Stimulated activated CD4-positive, alpha-beta T cell treated with anti-CD3 and anti-CD28 coated beads, Interleukin-15, amount 100 ng/mL, for 48 hours (primary cell): ENCODE measurements at places on chromosomes 16 and 17.

DNA sequence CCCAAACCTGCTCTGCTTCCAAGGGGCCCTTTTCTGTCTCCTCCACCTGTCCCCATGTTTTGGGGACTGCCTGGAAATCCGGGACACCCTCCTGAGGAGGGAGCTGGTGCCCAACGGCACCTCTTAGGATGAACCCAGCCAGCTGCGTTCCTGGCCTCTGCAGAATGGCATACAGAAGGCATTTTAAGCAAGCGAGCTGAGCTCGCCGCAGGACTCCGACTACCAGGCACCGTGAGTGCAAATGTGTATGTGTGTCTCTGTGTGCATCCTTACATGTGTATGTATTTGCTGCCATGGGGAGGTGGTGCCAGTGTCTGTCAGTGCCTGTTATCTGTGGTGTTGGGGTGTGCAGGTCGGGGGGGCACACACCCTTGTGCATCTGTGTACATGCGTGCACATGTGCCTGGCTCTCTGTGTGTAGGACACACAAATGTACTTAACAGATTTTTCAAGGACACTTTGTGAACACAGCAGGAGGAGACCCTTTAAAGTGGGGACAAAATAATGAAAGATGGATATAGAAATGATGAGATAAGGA, 39.3 kb downstream of the ABAT start:
- no peak for DNase-seq

GRCh38 chr17:72569148-72569946, 448.5 kb downstream of the SOX9 start:
- DNase-seq, result no peak

- DNase-seq, result no peak
These were observed 315.2 kb downstream of the FOXL1 start for GRCh38 chr16:86893506-86893905.

DNA sequence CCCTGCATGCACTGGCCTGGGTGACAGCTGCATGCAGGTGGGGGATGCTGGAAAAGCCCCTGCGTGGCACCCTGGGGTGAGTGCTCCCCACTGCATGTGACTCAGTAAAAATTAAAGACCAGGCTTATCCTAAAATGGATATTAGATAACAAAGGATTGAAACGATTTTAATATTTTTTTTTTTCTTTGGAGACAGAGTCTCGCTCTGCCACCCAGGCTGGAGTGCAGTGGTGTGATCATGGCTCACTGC, 334.9 kb downstream of the C16orf95 start:
- DNase-seq, result no peak

DNA sequence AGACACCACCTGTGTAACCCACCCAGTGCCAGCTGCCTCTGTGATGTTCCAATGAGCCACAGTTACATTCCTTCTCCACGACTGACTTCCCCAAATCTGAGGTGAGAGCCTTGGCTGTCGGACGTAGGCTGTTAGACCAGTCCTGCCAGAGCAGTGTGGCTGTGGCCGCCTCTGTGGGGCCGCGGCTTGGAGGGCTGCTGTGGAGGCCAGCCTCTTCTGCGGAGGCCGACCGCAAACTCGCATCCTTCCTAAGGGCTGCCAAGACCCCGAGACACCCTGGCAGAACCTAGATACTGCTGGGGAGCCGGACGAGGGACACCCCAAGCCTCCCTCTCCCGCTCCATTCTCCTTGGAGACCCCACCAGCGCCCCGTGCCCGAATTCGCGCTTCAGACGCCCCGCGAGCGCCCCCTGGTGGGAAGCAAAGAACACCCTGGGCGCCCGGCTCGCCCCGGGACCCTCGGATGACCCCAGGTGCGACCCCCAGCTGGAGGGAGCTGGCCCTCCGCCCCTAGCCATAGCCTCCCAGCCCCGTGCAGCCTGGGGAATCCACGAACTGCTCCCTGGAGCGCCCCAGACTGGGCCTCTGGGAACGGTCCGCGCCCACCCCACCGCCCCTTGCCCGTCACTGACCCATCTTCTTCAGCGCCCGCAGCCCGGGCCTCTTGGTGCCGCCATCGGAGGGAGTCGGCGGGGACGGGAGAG, 547 bp downstream of the PLCD3 start:
- DNase-seq, result peak; percentile 40

DNA sequence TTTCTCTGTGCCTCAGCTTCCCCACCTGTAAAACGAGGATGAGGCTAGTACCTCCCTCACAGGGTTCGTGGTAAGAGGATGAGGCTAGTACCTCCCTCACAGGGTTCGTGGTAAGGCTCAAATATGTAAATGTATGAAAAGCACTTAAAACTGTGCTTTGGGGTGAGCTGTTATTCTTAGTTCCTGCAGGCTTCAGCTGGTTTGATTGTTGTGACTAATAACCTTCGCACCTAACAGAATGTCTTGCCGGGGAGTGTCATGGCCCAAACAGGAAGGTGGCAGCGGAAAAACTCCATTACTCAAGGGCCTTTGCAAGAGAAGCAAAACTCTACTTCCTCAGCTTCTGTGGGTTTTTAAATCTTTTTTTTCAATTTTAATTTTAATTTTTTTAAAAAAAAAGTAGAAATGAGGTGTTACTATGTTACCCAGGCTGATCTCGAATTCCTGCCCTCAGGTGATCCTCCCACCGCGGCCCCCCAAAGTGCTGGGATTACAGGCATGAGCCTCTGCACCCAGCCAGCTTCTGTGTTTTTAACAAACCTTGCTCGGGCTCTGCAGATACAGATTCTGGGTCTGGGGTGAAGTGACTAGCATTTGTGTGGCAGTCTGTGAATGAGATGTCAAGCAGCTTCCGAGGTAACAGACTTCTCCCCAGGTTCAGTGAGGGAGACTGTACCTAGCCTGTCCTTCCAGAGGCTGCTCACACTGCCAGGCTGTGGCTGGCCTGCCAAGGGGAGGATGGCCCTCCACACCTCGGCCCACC, 103.0 kb downstream of the RAB11FIP4 start:
- peak; percentile 57 for DNase-seq

DNA sequence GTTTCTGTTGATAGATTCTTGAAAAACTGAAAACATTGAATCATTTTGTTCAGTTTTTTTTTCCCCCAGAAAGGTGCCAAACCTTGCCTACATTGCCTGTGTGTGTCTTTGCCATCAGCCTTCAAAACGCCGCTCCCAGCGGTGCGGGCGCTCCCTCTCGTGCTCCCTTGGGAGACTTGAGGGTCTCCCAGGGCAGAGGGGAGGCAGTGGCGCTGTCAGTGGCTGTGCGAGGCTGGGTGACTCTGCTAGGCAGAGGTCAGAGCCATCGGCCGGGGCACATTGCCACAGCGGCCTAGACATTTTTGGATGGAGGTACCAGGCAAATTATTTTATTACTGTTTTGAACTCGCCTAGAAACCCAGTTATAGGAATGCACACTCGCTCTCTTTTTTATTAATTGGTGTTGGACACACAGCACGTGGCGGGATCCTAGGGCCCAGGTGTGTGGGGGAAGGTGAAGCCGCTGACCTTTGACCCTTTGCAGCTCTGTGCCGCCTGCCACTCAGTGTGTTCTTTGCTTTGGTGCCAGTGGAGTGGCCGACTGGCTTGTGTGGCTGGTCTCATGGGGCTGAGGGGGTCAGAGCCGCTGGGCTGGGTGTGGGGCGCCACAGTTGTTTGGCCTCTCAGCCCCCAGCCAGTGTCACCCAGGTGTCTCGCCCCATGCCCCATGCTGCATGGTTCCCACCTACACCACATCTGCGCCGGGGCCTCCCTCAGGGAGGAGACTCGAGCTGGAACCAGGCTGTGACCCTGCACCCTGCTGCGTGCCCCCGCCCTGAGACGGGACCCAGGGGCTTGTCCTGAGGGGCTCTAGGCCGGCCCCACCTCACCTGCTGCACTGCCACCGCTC, 115.7 kb downstream of the BANP start:
- no peak for DNase-seq

DNA sequence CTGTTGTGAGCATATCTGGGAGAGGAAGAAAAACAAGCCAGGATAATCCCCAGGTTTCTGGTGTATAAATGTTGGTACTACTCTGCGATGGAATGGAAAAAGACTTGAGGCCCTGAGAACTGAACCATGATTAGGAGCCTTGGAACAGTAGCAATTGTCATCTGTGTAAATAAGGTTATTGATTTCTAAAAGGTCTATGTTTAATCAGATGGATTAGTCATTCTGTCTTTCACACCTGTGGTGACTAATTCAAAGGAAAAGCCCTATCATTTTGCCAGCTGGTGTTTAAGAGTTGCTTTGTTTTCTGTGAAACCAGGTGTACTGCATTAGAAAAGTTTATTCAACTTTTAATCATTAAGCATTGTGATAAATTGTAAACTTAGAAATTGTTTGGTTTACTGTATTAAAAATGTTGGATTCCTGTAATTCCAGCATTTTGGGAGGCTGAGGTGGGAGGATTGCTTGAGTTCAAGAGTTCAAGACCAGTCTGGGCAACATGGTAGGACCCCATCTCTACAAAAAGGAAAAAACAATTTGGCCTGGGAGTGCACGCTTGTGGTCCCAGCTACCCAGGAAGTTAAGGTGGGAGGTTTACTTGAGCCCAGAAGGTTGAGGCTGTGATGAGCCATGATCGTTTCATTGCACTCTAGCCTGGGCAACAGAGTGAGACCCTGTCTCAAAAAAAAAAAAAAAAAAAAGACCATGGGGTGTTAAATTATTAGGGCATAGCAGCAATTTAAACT, 29.0 kb upstream of the KPNB1 start:
- no peak for DNase-seq

DNA sequence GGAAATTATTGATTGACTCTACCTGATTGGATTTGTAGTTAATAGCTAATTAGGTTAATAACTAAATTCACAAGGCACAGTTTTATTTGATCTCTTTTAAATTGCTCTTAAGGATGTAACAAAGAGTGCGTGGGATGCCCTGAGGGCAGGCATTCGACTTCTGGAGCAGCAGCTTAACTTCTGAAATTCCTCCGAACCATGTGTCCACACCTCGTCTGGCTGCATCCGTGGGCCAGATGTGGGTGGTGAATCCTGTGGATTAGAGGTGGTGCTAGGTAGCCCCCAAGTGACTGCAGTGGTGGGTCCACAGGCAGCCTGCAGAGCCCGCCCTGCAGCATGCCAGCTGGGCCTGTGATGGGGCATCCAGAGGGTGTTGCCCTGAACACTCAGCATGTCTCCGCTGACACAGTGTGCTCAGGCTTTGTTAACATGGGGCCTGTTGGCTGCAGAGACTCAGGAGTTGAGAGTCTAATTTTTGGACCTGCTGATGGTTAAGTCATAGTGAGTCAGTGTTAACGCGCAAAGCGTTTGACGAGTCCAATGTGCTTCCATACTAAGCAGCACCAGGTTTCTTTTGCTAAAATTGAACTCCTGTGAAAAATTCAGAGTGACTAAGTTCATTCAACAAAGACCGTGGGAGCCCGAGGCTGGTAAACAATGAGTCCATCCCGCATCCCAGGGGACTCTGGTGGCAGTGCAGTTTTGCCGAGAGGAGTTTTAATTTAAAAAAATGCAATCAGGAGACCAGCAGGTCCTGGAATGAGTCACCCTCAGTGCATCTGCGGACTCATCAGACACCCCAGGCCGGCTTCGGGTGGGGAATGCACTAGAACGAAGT, 3.8 kb upstream of the NPB start:
- no peak for DNase-seq

DNA sequence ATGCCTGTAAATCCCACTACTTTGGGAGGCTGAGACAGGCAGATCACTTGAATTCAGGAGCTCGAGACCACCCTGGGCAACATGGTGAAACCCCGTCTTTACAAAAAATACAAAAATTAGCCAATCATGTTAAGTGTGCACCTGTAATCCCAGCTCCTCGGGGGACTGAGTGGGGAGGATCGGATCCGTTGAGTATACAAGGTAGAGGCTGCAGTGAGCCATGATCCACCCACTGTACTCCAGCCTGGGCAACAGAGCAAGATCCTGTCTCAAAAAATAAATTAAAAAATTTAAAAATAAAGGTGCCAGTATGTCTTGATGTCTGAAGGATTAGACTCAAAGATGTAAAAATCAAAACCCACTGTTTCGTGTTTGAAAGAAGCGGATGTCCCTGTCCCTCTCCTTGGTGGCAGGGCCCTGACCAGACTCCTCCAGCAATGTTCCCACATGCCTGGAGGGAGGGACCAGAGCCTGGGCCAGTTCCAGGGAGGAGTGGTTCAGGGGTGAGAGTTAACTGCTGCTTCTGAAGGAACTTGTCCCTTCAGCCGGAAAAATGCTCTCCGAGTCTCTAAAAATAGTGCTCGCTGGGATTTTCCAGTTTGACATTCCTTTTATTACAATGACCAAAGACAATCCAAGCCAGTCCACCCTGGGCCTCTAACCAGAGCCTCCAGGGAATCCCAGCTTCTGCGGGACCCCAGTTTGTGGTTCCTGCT, 9.4 kb upstream of the CMTM4 start:
- DNase-seq, result no peak

DNA sequence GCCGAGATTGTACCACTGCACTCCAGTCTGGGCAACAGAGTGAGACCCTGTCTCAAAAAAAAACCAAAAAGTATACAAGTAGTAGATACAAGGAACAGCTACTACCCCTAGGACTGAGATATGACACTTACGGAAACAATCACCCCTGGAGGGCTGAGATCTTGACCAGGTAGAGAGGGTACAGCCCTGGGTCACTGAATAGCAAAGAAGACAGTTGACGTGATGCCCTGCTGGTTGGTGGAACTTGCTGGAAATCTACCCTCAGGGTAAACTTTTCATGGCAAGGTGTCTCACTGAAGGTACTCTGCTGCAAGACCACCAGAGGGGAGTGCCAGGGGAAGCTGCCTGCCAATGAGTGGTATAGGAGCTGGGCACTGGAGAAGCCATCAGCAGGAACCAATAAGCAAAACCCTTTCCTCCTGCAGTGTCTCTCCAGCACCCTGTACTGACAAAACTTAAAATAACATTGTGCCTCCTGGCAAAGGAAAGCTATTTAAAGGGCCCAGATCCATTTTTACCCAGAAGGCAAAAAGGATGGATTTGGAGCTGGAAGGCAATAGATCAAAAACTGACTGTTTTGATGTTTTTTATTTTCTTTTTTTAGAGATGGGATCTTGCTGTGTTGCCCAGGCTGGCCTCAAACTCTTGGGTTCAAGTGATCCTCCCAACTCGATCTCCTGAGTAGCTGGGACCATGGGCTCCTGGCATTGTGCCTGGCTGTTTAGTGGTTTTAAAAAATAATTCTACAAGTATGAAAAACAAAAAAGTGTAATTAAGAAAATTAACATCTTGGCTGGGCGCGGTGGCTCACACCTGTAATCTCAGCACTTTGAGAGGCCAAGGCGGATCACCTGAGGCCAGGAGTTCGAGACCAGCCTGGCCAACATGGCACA, 11.3 kb upstream of the PDXDC1 start:
- DNase-seq, result no peak

GRCh38 chr16:85872734-85873133, 26.2 kb upstream of the IRF8 start:
- DNase-seq, result no peak

GRCh38 chr17:42131981-42132432, 9.4 kb downstream of the HSPB9 start:
- DNase-seq, result no peak
